Left lung (tissue), 14 donors: ENCODE measurements at places on chromosomes 6 and 20. TPM values are rescaled to one million over a fixed set of nuclear protein-coding genes. Genes with fewer than 3 reads are reported as not detected.

- DNase-seq, result no peak
- H3K27me3 ChIP-seq, result no peaks in the 10 kb centered on the region
- H3K27ac ChIP-seq, result no peak overlapping the region
- peaks cover 4% of the 10 kb centered on the region for H3K4me1 ChIP-seq
These were observed 183.0 kb upstream of the PHACTR1 start for GRCh38 chr6:12533586-12533985.

- no peak for DNase-seq
- no peaks in the 10 kb centered on the region for H3K4me1 ChIP-seq
- H3K36me3 ChIP-seq, result no peaks in the 10 kb centered on the region
- no peak overlapping the region for H3K27ac ChIP-seq
- H3K27me3 ChIP-seq, result no peaks in the 10 kb centered on the region
- no peak overlapping the region for H3K4me3 ChIP-seq
These were observed 62.5 kb downstream of the ERMARD start for GRCh38 chr6:169813969-169814368.

- DNase-seq, result peak; percentile 80
- H3K4me1 ChIP-seq, result peaks cover 18% of the 10 kb centered on the region
- no peaks in the 10 kb centered on the region for H3K36me3 ChIP-seq
- no peaks in the 10 kb centered on the region for H3K27me3 ChIP-seq
These were observed 16.4 kb upstream of the KIFC1 start for GRCh38 chr6:33375143-33375671.

- H3K4me3 ChIP-seq, result no peak overlapping the region
- no peak overlapping the region for H3K27ac ChIP-seq
- no peak for DNase-seq
- H3K4me1 ChIP-seq, result no peaks in the 10 kb centered on the region
These were observed 305.5 kb downstream of the QKI start for GRCh38 chr6:163720005-163720404.

- H3K4me1 ChIP-seq, result no peaks in the 10 kb centered on the region
- H3K36me3 ChIP-seq, result no peaks in the 10 kb centered on the region
- no peak overlapping the region for H3K27ac ChIP-seq
- no peaks in the 10 kb centered on the region for H3K27me3 ChIP-seq
- no peak overlapping the region for H3K4me3 ChIP-seq
These were observed 75.5 kb upstream of the SCP2D1 start for GRCh38 chr20:18738055-18738454.

GRCh38 chr6:169574420-169574819, 127.4 kb downstream of the WDR27 start:
- no peaks in the 10 kb centered on the region for H3K27me3 ChIP-seq
- H3K36me3 ChIP-seq, result no peaks in the 10 kb centered on the region
- no peaks in the 10 kb centered on the region for H3K4me1 ChIP-seq
- no peak overlapping the region for H3K4me3 ChIP-seq
- no peak overlapping the region for H3K27ac ChIP-seq
- no peak for DNase-seq

- peaks cover 23% of the 10 kb centered on the region for H3K4me1 ChIP-seq
- H3K4me3 ChIP-seq, result peak overlapping the region; percentile 49
- H3K27ac ChIP-seq, result no peak overlapping the region
- no peaks in the 10 kb centered on the region for H3K36me3 ChIP-seq
These were observed 659 bp downstream of the TAF4 start for GRCh38 chr20:62064770-62065673.

DNA sequence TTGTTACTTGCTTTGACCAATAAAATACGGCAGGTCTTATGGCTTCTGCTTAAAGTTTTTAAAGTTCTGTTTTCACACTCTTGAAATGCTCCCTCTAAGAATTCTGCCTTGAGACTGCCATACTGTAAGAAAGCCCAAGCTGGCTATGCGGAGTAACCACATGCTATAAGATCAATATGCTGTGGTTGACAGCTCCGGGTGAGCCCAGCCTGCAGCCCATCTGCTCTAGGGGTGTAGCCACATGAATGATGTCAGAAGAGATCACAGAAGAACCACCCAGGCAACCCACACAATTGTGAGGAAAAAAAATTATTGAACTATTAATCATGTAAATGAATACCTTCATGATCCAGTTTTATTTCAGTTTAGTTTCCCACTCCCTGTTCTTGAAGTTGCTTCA, 26.1 kb upstream of the SH3BGRL2 start:
- H3K27me3 ChIP-seq, result no peaks in the 10 kb centered on the region
- DNase-seq, result no peak
- H3K4me3 ChIP-seq, result no peak overlapping the region
- no peaks in the 10 kb centered on the region for H3K36me3 ChIP-seq

GRCh38 chr6:56954403-56955170, at the start of gene BEND6:
Gene BEND6, plus strand, starts transcription at chr6:56955107. Its CDS starts 26,704 bp downstream, at chr6:56981811.
- H3K4me1 ChIP-seq, result peaks cover 3% of the 10 kb centered on the region
- H3K27ac ChIP-seq, result peak within 1 kb of the TSS; percentile 35
- H3K27me3 ChIP-seq, result peaks cover 12% of the 10 kb centered on the region
- H3K36me3 ChIP-seq, result no peaks in the 10 kb centered on the region

DNA sequence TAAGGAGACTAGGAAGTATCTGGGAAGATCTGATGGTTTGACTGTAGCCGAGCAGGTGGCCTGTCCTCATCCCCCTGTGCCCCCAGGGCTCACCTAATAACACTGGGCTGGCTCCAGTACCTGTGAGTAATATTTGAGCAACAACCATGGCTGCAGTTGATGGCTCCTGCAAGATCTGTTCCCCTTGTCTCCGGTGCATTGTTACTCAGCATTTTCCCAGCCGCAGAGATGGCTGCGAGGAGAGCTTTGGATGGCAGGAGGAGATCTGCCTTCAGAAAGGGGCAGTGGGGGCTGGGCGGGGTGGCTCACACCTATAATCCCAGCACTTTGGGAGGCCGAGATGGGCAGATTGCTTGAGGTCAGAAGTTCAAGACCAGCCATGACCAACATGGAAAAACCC, 39.3 kb downstream of the PTK7 start:
- no peak overlapping the region for H3K4me3 ChIP-seq
- H3K27me3 ChIP-seq, result no peaks in the 10 kb centered on the region
- no peak for DNase-seq
- peaks cover 17% of the 10 kb centered on the region for H3K4me1 ChIP-seq
- H3K27ac ChIP-seq, result no peak overlapping the region

GRCh38 chr6:127204281-127204680, 62.4 kb upstream of the RNF146 start:
- H3K27me3 ChIP-seq, result peaks cover 7% of the 10 kb centered on the region
- no peak overlapping the region for H3K27ac ChIP-seq
- H3K4me3 ChIP-seq, result no peak overlapping the region
- H3K4me1 ChIP-seq, result no peaks in the 10 kb centered on the region
- H3K36me3 ChIP-seq, result no peaks in the 10 kb centered on the region

GRCh38 chr6:168852376-168852884, 401.2 kb downstream of the THBS2 start:
- H3K36me3 ChIP-seq, result no peaks in the 10 kb centered on the region
- H3K27me3 ChIP-seq, result no peaks in the 10 kb centered on the region
- H3K4me1 ChIP-seq, result no peaks in the 10 kb centered on the region

Gene FAM162B
- 8.7 TPM for total RNA-seq

Gene SLC22A23
- total RNA-seq, result 24.4 TPM

Gene FOXO3
- 50.0 TPM for total RNA-seq

Gene TGM3
- 0.37 TPM for total RNA-seq

Gene PHACTR3
- total RNA-seq, result 14.5 TPM

Gene GJA1
- total RNA-seq, result 162 TPM

Gene ADAM33
- 16.5 TPM for total RNA-seq

Gene TMEM74B
- 5.0 TPM for total RNA-seq

Gene WFDC10A
- not detected for total RNA-seq

Gene TFAP2C
- 3.7 TPM for total RNA-seq

Gene SNX14
- total RNA-seq, result 80.6 TPM

Gene RPS18
- 1,887 TPM for total RNA-seq

Gene SLC17A1
- total RNA-seq, result not detected
